Muscle of arm (tissue), 14 donors: ENCODE measurements at places on chromosomes 4 and X.

DNA sequence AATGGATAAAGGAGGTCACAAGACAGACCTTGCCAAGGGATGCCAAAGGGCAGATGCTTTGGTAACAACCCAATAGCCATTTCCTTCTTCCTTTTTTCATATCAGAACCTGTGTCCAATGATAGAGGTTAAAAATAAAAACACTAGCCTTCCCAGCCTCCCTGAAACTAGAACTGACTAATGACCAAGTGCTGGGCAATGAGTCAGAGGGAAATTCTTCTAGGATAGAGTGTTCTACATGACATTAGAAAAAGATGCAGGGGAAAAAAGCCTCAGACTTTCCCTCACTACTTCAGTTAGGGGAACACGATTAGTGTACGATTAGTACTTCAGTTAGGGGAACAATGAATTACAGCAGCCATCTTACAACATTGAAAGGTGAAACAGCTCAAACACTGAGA lies 29.3 kb upstream of the FAM47C start:
- DNase-seq: no peak

GRCh38 chr4:177483760-177484159 lies 41.5 kb upstream of the AGA start:
- DNase-seq: no peak

- no peak for DNase-seq
Observed at GRCh38 chr4:88746206-88746605, 48.6 kb upstream of the NAP1L5 start.

DNA sequence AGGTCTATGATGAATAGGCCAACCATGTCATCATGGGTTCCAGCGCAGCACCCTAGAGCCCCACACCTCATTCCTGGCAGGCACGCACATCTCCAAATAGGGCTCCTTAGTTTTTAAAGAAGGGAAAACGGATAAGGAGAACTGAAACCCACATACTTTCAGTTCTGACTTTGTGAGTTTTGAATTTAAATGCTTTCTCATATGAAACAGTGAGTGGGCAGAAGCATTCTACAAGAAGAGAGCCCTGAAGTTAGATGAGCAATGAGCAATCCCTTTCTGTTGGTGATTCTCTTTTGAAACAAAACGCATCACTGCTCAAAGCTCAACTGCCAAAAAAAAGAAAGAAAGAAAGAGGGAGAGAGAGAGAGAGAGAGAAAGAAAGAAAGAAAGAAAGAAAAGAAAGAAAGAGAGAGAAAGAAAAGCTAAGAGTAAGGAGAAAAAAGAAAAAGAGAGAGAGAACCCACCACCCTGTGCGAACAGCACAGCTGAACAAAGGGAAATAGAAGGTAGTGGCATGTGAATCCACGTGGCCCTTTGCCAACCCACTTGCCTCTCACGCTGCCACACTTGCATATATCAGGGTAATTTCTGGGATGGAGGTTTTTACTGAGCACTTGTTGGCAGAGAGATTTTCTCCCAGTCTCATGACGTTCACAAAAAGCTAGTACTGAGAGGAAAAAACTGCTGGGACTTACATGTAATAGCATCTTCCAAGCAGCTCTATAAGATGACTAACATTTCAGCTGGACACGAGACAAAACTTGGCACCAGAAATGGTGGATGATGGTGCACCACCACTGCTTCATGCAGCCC lies 31.0 kb downstream of the TMSB4X start:
- DNase-seq: no peak

DNA sequence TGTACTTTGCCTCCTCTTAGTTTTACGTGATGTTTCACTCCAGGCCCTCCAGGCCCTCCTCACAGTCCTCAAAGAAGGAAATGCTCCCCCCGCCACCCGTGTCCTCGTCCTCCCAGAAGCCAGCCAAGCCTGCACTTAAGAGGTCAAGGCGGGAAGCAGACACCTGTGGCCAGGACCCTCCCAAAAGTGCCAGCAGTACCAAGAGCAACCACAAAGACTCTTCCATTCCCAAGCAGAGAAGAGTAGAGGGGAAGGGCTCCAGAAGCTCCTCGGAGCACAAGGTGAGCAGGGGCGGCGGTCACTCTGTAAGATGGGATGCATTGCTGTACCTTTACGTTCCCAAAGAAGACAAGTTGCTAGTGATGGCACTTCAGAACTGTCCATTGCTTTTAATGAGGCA lies 94.4 kb downstream of the KLHL8 start:
- DNase-seq: no peak

GRCh38 chr4:183252959-183253358 lies 67.1 kb downstream of the CLDN22 start:
- no peak for DNase-seq

DNA sequence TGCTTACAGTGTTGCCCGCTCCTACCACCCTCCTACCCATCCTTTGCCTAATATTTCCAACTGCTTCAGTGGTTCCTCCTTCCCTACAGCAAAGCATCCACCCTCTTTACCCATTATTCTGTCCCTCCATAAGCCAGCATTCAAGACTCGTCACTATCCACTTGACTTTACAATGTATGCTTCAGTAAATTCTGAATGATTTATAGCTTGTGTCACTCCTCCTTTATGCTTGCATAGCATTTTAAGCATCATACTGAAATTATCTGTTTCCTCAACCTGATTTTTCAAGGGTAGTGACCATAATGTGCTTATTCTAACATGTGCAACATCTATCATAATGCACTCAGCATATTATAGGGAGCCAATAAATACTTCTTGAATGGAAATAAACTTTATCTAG lies 365.5 kb downstream of the RAB28 start:
- DNase-seq: no peak

GRCh38 chrX:118724365-118724764 lies 3.0 kb upstream of the IL13RA1 start:
- DNase-seq: no peak

DNA sequence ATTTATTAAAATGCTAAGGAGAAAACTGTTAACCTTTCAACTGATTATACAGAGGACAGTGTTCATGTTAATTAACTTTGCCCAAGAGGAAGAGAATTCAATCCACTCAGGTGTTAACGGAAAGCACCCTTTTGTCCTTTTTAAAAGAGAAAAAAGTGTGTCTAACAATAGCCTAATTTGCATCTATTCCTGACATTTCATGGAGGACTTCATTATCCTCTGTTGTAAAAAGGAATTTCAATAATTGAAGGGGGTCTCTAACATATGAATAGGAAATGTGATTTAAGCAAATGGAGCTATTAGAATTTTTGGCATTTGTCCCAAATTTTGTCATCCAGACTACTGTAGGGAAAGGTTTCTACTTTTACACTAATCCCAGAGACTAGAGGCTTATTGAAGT lies 44.6 kb upstream of the GC start:
- no peak for DNase-seq

DNA sequence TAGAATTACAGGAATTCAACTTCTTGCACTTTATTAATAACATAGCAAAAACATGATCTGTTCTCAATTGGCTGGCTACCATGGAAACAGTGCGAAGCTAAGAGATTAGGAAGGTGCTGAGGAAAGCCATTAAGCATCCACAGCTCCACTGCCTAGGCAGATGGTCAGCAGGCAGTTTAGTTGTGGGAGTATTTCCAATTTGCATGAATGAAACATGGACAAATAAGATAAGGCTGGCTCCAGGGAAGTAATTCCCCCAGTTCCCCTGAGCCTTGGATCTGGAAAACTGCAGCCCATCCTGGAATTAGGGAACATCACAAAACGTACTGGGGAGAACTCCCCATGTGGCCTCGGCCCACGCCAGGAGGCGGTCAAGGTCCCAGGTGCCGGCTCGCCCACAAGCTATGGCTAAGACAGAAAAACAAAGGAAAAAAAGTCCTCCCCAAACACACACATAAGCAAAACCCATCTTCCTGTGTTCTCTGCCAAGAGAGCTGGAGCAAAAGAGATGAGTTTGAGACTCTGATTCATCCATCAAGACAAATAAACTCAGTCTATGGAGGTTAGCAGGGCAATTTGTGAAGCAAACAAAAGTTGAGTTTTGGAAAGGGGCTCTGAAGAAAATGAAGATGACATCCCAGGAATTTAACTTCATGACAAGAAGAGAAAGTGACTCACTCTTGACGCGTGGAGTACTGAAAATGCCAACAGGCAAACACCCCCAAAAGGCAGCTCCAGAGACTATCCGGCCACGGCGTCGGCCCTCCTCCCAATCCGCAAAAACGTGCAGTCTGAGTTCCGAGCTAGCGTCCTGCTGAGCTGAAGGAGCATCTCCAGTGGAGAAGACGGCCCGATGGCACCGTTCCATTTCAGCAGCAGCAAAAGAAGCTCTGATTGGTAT lies 45.1 kb downstream of the IGFBP7 start:
- peak; percentile 37 for DNase-seq

GRCh38 chrX:14936561-14936960 lies 63.3 kb downstream of the MOSPD2 start:
- no peak for DNase-seq

GRCh38 chr4:98383431-98384106 lies 122.4 kb downstream of the RAP1GDS1 start:
- no peak for DNase-seq

GRCh38 chrX:12447448-12448064 lies 309.3 kb downstream of the FRMPD4 start:
- no peak for DNase-seq

- DNase-seq: peak; percentile 45
Observed at GRCh38 chr4:38281371-38282071, 321.3 kb downstream of the PTTG2 start.

DNA sequence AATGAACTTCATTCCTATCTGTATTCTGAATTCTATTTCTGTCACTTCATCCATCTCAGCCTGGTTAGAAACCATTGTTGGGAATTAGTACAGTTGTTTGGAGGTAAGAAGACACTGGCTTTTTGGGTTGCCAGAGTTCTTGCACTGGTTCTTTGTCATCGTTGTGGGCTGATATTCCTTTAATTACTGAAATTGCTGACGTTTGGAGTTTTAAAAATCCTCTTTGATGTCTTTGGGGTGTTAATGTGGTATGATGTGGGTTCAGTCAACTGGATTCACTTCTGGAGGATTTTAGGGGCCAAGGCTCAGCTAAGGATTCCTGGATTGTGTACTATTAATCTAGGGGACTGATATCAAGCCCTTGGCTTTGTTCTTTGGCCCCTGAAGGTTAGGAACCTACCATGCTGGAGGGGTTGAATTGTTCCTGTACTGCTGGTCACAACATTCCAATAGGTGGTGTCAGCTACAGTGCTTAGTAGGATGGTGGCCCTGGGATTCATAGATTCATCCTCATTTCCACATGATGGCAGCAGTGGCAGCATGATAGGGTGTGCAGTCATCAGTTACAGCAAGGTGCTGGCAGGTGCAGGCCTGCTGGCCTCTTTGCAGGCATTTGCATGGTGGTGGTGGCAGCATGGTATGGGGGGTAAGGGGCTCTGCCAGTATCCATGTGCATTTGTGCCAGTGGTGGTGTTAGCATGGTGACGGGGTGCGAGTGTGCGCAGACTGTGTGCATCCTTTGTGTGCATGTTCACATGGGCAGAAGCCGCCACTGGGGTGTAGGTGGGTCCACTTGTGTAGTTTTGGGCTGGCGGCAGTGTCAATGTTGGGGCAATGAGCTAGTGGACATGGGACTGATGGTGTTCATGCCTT lies 301.3 kb downstream of the TEX13C start:
- DNase-seq: no peak

DNA sequence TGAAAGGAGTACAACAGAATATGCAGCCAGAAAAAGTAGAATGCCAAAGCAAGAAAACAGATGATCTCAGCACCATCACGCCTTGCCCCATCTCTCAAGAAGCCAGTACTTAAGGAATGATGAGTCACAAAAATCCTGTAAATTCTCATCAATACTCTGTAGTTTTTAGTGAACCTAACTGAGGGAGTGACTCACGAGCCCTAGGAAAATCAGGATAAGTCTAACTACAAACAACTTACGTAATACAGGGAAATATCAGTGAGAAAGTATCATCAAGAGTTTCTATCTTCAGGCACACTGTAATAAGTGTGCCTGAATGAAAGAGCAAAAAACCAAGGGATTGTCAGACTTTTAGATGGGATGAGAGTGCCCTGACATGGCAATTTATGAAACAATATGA lies 644.4 kb downstream of the STPG2 start:
- DNase-seq: no peak

- DNase-seq: no peak
Observed at GRCh38 chrX:105635794-105636193, 186.5 kb upstream of the NRK start.

- DNase-seq: no peak
Observed at GRCh38 chr4:2264481-2265041, 2.7 kb upstream of the MXD4 start.

DNA sequence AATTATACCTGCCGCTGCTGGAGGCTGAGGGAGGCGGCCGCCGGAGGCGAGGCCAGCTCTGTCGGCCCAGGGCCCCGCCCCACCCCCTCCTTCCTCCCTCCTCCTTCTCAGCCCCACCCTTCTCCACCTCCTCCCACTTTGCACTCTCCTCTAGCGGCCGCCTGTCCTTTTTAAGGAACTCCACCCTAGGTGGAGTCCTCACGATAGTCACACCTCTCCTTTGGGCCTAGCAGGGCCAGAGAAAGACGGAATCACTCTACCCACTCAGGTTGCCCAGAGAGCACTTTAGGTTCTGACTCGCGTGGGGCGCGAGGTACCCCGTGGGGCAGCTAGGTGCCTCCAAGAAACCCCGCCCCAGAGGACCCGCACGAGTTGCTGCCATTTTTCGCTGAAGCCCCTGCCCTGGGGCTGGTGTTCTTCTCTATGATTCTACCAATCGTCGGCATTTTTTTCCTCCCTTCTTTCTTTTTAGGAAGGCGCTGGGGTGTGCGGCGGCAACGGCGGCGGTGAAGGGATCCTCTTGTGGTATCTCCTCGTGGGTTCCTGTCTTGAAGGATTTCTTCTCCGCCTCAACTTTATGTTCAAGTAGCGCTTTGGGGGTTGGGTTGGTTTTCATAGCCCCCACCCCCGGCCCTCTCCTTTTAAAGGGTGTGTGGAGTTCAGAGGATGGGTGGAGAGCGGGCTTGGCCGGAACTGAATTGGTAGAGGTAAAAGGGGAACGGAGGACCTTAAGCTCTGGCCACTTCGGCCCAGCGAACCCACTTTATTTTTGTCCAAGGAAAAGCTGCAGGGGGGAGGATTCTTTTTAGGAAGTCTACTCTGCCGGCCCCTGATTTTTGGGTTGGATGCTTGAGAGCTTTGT lies at the start of gene KLF8:
Gene KLF8 (plus strand): TSS at position 136 of the 862 bp plus-strand sequence. CDS start 979 bp downstream, outside the sequence.
- DNase-seq: peak; percentile 8

DNA sequence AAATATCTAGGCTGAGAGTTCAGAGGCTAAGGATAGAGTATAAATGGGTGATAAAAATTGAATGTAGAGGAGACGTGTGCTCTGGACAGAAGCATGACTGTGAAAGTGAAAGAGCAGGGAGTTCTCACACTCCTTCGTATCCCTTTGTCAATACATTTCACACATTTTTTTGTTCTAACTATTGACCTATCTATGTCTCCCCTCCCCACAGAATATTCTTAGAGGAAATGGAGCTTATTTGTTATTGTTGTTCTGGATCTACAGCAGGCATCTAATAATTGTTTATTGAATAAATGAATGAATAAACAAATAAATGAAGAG lies 57.6 kb downstream of the ENPEP start:
- DNase-seq: no peak

GRCh38 chr4:2662598-2662997 lies 93.5 kb downstream of the TNIP2 start:
- no peak for DNase-seq

DNA sequence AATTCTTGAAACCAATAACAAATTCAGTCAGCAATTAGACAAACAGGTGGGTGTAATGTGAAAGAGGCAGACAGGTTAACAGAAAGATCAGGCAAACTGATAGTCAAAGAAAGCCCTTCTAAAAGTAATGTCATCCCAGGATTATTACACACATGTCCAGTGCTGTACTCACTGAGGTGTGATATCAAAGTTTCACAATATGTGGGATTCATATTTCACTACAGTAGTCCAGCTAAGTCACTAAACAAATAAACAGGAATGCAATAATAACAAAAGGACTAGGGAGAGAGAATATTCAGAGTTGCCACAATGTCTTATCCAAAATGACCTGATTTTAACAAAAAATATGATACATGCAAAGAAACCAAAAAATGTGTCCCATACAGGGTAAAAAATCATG lies 787.5 kb downstream of the FSTL5 start:
- DNase-seq: no peak
